ENCODE measurements at places on chromosomes 16 and 17.

DNA sequence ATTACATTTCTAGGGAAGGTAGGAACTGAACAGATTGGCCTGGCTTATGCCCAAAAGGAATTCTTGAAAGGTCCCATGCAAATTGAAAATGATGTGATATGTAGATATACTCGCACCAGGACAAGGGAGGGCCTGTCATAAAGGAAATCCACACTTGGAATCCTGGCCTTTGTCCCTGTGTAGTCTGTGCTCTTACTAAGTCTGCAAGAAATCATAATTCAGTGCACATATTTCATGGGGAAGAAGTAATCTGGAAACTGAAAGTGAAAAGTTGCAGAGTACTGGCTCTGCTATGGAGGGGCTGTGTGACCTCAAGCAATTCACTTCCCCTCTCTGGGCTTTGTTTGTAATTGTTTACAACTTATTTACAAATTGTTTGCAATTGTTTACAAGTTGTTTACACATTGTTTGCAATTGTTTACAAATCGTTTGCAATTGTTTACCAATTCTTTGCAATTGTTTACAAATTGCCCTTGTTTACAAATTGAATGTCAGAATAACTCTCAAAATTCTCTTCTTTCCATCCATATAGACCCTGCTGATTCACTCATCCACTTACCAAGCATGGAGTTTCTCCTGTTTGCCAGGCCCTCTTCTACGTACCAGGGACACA, 12.9 kb downstream of the SCNN1G start:
- no peak for DNase-seq

DNA sequence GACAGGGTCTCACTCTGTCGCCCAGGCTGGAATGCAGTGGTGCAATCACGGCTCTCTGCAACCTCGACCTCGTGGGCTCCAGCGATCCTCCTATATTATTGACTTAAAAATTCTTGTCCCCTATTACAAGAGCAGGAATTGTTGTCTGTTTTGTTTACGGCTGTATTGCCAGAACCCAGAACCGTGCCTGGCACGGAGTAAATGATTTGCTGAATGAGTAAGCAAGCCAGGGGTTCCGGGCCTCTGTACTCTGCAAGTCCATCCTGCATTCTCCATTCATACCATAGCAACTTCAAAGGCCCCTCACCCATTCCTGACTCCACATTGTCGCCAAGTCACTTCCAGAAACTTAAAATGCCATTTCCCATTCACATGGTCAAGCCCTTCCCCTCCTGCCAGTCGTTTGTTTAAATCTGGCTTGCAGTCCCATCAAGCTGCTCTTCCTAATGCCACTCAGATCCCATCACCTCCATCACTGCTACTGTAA, 6.9 kb downstream of the ADCY9 start:
- no peak for DNase-seq

GRCh38 chr17:3695129-3695722, 729 bp downstream of the P2RX5 start:
- DNase-seq, result no peak

- DNase-seq, result no peak
Observed at GRCh38 chr17:17043461-17044271, 1.4 kb downstream of the MPRIP start.

GRCh38 chr17:56912105-56912999, 1.5 kb downstream of the TRIM25 start:
- no peak for DNase-seq

- DNase-seq, result no peak
Observed at GRCh38 chr16:16032271-16032979, 83.0 kb downstream of the ABCC1 start.

- no peak for DNase-seq
Observed at GRCh38 chr17:58335061-58335731, 6.6 kb upstream of the TSPOAP1 start.

- peak; percentile 68 for DNase-seq
Observed at GRCh38 chr17:5078106-5079028, at the start of gene ZFP3. ZFP3 (plus strand) TSS chr17:5078467; CDS start chr17:5091505, 13,038 bp downstream.

GRCh38 chr16:77171745-77172635, 19.0 kb upstream of the MON1B start:
- DNase-seq, result peak; percentile 21

GRCh38 chr17:48297825-48298224, 132.2 kb downstream of the SKAP1 start:
- no peak for DNase-seq

- no peak for DNase-seq
Observed at GRCh38 chr16:28316054-28316453, 23.7 kb downstream of the SBK1 start.

DNA sequence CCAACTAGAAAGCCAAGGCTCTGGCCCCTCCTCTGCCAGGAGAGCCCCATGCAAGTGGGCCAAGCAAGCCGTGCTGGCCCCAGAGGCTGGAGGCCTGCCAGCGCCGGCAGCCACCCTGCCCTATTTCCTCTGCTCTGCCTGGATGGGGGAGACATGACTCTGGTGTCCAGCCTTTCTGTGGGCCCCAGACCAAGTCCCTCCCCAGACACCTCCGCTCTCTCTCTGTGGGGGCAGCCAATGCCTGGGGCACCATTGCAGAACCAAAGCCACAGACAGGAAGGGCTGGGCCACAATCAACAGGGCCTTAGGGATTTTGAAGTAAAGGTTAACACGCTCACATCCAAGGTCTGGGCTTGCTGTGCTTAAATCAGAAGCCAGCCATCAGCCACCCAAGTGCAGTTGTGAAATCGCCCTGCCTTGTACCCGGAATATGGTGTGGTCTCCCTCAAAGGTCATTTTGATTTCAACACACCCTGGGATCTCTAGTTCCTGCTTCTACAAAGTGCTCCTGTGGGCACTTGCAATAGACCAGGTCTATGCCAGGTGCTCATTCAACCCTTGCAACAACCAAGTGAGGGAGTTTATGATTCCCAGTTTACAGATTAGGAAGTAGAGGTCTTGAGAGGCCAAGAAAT, 63.5 kb upstream of the TEX2 start:
- no peak for DNase-seq

GRCh38 chr17:45315648-45316433, 979 bp downstream of the MAP3K14 start:
- no peak for DNase-seq

DNA sequence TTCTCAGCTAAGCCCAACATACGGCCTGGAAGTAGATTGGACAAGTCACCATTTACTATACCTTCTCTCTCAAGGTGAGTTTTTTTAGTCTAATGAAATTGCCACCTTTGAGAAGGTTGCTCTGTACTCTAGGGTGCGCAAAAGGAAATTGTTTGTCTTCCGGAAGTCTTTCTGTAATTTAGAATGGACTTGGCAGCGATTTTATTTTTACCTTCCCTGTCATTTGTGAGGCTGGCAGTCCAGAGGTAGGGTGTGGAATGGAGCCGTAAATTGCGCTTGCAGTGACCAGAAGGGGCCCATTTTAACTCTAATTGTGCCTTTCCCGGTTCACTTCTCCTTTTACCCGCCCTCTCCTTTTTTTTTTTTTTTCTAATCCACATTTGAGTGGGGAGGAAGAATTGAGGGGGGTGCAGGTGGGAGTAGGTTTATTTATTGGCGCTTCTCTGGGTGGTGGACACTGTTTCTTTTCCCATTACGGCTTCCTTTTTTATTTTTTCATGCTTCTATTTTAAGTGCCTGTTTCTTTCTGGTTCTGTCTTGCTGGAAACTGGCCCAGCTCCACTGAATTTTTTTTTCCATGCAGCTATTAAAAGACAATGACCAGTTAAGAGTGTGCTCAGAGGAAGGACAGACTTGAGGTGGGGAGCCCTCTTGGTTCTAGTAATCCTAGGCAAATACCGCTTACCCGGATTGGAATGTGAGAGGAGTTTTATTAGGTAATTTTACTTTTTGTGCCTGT, 89.7 kb upstream of the CLEC18A start:
- no peak for DNase-seq

- DNase-seq, result no peak
Observed at GRCh38 chr16:73997340-73997711, 299.3 kb upstream of the PSMD7 start.

DNA sequence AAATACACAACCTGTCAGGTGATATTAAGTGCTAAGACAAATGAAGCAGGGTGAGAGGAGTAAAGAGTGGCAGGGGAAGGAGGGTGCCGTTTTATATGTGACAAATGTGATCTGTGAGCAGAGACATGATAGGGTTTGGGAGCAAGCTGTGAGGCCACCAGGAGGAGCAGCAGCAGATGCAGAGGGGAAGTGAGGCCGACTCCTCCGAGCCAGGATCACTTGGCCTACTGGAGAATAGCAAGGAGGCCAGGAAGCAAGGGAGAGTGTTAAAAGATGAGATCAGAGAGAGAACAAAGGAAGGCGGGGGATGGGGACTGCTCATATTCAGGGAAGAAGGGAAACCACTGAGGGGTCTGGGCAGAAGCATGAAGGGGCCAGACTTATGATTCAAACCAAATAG, 129.4 kb downstream of the TANGO6 start:
- DNase-seq, result no peak

DNA sequence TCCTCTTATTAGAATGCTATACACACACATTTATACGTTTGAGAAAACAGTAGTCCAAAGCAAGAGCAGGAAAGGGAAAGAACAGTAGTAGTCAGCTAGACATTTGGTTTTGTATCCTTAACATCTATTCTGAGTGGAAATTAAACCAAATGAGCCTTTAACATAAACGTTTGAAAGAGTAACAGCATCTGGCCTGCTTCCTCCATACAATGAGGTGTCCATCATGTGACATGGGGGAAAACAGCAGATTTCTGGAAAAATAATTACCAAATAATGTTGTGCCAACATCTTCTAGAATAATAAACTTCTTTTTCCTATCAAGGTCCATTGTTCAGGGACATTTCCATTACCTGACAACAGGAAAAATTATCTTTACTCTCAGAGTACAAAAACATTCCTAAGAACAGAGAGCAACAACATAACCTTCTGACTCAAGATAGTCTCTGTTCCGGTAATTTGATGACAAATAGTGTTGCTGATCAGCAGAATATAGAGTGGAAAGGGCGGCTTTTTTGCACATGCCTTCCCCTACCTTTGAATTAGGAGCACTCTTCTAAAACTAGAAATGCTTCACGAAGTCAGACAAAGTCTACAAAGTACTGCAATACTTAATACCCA, 20.2 kb downstream of the CYTH1 start:
- no peak for DNase-seq

GRCh38 chr16:85041219-85042166, 13.9 kb downstream of the KIAA0513 start:
- DNase-seq, result no peak

DNA sequence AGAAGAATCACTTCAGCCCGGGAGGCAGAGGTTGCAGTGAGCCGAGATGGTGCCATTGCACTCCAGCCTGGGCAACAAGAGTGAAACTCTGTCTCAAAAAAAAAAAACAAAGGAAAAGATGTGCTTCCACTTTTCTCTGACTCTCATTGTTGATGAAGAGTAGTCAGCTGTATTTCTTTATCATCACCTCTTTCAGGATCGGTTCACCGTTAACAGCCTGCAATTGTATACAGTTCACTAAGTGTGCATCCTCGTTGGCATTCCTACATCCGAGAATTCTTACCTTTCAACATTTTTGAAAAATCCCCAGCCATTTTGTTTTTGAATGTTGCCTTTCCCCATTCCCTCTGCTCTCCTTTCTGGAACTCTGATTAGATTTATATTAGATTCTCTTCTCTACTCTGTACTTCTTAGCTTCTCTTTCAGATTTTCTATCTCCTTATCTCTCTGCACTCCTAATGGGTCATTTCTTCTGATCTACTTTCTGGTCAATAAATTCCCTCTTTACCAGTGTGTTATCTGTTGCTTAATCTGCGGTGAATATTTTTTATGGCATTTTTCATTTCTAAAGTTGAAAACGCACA, 26.9 kb upstream of the ZC3H18 start:
- DNase-seq, result no peak

DNA sequence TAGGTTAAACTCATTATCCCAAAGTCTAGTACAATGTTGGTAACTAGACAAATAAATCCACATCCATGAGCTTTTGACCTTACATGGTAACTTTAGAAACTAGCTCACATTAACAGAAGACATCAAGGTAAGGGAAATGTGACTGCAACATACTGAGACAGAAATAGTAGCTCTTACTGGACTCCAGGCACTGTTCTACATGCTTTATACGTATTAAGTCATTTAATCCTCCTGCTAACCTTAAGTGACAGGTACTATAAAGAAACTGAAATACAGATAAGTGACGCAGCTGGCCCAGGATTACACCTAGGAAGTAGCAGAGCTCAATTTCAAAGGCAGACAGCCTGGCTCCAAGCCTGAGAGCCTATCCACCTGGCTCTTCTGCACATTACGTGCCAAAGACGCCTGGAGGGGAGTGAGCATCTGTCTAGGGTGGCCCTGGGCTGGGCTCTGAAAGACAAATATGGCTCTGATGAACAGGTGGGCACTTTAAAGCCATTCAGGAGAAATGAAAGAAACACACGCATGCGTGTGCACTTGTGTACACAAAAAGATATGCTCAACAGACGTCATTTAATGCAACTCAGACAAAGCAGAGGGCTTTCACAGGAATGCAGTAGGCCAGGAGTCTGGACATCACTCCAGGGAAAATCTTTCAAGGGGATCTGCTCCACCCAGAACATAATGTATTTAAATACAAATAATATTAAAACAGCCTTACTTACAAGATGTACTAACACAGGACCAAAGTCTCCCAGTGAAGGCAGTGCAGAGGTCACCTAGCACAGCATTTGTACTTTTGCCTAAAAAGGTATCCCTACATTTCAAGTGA, 4.4 kb downstream of the ZC3H7A start:
- no peak for DNase-seq

DNA sequence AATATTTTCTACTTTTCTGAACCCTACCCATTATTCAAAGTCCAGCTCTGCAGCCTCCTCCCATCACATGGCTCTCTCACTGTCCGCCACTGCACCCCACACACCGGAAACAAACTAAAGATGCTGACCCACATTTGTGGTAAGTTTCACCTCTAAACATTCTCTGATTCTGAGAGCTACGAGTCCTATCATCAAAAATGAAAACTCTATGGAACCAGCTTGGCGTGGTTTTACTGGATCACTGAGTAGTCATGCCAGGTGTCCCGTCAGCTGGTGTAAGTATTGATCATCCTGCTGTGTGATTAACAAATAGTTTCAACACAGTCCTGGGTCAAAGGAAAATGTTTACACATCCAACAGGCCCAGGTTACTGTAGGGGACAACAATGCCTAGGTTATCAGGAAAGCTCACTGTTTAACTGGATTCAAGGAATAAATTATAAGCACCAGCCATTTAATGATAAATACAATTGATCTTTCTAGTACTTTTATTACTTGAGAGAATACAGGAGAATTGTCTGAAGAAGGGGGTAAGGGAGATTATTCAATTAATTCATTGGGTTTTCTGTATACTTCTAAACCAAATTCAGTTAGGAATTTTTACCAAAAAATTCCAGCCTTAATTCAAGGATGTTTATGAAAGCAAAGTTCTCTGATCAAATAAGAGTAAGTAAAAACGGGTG, 33.9 kb downstream of the CYTH1 start:
- DNase-seq, result peak; percentile 55

Data from GM12864 (cell line).